ENCODE measurements at places on chromosomes 2 and 18.

- DNase-seq, result no peak
Observed at GRCh38 chr2:85134255-85134895, 1.2 kb downstream of the TCF7L1 start.

- no peak for DNase-seq
Observed at GRCh38 chr2:86297382-86298147, 39.9 kb downstream of the REEP1 start.

DNA sequence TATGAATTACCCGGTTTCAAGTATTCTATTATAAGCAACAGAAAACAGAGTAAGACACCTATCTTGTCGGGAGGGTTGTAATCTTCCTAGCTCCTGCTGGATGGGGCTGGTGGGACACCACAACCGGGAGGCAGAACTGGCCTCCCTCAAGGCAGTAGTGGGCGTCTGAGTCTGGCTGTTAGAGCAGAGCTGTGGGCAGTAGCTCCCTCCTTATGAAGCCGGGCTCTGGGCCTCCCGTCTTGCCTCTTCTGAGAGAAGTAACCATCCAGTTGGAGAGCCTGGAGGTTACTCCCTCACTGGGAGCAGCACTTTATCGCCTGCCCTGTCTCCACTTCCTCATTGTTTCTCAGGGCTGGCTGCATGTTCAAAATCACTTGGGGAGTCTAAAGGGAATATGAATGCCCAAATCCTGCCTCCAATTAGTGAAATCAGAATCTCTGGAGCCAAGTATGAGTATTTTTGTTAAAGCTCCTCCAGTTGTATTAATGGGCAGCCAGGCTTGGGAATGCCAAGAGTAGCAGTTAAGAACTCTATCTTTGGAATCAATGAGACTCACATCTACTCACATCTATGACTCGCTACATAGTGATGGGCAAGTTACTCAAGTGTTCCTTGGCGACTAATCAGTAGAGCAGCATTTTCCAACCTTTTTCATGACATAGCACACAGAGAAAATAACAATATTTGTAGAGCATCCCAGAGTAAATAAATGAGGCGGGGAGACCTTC lies 27.3 kb upstream of the NRP2 start:
- no peak for DNase-seq

GRCh38 chr18:23908827-23909226 lies 105.7 kb upstream of the TTC39C start:
- no peak for DNase-seq

DNA sequence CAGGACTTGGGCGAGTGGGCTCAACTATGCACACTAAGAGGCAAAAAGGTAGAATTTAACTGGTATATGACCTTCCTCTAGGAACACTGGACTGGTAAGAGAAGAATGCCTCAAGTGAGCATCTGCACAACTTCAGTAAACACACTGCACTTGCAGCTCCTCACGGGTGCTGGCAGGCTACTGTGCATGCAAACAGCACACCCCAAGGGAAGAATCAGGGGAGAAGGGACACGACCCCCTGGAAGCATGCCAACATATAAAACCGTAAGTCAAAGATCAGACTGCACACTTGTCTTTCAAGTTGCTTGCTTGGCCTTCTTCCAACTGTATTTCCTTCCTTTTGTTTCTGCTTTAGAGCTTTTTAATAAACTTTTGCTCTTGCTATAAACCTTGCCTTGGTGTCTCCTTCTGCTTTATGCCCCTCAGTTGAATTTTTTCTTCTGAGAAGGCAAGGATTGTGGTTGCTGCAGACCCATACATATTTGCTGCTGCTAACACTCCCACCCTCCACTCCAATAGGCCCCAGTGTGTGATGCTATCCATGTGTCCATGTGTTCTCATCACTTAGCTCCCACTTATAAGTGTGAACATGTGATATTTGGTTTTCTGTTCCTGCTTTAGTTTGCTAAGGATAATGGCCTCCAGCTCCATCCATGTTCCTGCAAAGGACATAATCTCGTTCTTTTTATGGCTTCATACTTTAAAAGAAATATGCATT lies 263.7 kb upstream of the SPOPL start:
- no peak for DNase-seq

DNA sequence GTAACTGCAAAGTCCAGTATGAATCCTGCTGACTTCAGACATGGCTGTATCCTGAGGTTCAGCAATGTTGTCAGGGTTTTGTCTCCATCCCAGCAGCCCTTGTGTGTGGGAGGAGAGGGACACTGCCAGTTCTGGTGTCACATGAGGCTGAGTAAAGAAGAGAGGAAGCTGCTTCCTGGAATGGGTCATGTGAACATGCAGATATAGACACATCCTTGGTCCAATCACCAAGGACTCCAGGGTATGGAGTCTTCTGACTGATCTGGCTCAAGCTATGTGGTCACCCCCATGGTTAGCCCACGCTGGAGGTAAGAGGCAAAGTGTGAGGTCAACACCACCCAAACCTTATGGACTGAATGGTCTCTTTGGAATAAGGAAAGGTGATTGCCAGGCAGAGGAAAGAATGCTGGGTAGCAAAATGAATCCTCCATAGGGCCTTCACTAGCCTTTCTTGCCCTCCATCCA lies 134.4 kb upstream of the SLC1A4 start:
- DNase-seq, result no peak

- no peak for DNase-seq
Observed at GRCh38 chr2:15794608-15795134, 145.7 kb upstream of the MYCN start.

DNA sequence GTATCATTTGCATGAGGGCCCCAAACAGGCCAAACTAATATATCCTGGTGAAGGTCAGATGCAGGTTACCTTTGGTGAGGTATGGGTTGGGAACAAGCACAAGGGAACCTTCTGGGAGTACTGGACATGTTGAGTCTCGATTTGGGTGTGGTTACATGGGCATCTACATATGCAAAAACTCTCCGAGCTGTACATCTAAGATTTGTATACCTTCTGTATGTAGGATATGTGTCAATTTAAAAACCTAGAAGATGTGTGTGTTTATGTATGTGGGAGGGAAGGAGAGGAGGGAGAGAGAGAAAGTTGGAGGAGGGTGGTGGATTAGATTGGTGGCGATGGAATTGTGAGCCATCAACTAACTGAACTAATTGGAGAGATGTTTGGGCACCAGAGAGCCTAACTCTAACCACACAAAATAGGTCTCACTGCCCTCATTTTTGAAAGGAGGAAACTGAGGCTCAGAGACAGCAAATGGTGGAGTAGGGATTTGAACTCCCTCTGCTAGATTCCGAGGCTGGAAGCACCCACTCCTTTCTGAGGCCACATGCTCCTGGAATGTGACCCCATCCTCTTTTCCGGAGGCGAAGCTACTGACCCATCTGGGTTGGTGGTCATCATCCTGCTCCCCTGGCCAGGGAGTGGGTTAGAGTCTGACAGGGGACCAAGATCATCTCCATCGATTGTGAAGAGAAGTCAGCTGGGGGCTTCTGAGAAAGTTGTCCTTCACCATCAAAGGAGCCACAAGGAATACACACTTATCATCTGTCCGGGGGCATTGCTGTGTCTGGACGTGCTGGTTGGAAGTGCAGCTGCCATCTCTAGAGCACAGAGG lies 107.3 kb upstream of the MYCN start:
- DNase-seq, result no peak

GRCh38 chr2:169734169-169734847 lies 676 bp downstream of the KLHL23 start:
- DNase-seq, result peak; percentile 15

DNA sequence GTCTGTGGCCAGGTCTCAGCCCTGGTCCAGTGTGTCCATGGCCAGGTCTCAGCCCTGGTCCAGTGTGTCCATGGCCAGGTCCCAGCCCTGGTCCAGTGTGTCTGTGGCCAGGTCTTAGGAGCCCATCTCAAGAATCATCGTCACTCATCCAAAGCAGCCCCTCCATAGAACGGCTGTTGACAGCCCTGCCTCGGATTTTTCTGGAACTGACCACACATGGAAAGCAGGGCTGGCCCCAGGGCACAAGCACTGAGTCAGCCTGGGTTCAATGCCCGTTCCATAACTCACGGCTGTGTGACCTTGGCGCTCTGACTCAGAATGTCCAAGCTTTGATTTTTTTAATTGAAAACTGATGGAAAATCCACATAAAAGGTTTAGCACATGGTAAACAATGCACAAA lies 59.9 kb upstream of the SNTG2 start:
- no peak for DNase-seq

- no peak for DNase-seq
Observed at GRCh38 chr2:47097563-47097962, 57.5 kb downstream of the STPG4 start.

GRCh38 chr18:38576349-38576748 lies 1010.8 kb upstream of the CELF4 start:
- no peak for DNase-seq

GRCh38 chr18:66916834-66917233 lies 312.9 kb upstream of the CDH19 start:
- no peak for DNase-seq

DNA sequence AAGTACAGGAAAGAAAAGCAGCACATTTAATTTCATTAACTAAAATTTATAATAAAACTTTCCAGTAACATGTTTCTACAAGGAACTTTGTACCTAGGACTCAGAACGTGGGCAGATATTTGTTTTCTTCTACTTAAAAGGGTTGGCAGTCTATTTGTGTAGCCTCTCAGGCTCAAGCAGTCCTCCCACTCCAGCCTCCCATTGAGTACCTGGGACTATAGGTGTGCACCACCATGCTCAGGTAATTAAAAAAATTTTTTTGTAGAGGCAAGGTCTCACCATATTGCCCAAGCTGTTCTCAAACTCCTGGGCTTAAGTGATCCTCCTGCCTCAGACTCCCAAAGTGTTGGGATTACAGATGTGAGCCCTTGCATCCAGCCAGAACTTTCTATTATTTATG lies 36.8 kb downstream of the UGP2 start:
- DNase-seq, result no peak

GRCh38 chr2:149832324-149832723 lies 244.7 kb upstream of the MMADHC start:
- DNase-seq, result no peak

- no peak for DNase-seq
Observed at GRCh38 chr18:54777118-54777791, 51.0 kb upstream of the RAB27B start.

GRCh38 chr18:8705238-8705960 lies at the start of gene MTCL1:
MTCL1 (plus strand) TSS chr18:8705556; CDS start chr18:8705661, 105 bp downstream.
- DNase-seq, result no peak

DNA sequence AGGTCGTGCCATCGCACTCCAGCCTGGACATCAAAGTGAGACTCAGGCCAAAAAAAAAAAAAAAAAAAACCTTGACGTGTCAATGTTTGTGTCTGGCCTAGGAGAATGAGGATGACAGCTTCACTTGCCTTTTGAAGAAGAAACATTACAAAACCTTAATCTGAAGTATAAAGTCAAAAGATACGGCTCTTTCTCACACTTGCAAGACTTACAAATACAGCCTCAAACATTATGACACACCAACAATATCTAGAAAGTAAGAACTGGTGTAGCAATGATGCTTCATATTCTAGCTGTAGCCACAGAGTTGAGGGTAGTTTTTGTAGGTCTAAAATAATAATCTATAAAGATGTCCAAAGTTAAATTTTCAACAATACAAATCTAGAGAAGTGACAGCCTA lies 25.5 kb downstream of the MPPE1 start:
- DNase-seq, result peak; percentile 26

- DNase-seq, result no peak
Observed at GRCh38 chr2:46837112-46837454, 78.5 kb downstream of the MCFD2 start.

DNA sequence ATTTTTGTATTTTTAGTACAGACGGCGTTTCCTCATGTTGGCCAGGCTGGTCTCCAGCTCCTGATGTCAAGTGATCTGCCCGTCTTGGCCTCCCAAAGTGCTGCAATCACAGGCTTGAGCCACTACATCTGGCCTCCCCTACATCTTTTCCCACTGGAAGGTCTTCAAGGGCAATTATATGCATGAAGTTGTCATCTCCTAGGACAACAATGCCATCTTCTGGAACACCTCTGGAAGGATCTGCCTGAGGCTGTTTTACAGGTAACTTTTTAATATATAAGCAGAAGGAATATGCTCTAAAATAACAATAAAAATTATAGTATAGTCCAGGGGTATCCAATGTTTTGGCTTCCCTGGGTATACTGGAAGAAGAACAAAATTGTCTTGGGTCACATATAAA lies 321.4 kb downstream of the AFF3 start:
- DNase-seq, result no peak

GRCh38 chr2:201830666-201831065 lies 24.3 kb downstream of the CDK15 start:
- no peak for DNase-seq

DNA sequence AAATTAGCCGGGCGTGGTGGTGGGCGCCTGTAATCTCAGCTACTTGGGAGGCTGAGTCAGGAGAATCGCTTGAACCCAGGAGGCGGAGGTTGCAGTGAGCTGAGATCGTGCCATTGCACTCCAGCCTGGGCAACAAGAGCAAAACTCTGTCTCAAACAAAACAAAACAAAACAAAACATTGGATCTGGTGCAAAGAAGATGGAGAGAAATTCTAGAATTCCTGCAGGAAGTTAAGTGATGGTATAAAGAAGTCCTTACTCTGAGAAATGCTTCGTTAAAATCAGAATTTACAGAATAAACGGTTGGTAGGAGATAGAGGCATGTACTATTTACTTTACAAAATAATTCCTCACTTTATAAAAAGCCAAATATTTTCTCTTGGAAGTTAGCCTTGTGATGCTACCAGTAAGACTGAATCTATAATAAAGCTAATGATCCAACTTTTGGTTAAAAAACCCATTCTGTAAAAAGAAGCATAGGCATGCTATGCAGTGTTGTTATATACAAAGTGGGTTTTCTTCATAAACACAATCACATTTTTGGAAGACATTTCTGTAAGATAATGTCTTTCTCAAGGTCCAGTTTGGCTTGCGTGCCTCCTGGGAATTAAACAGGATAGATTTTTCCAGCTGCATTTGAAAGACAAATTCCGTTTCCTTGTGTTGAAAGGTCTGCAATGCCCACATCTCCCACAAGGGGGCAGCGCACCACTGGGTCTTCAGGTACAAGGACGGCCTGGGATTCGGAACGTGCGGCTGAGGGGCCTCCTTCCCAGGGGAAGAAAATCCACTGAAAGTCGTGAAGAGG lies 35.6 kb upstream of the PNO1 start:
- peak; percentile 76 for DNase-seq

DNA sequence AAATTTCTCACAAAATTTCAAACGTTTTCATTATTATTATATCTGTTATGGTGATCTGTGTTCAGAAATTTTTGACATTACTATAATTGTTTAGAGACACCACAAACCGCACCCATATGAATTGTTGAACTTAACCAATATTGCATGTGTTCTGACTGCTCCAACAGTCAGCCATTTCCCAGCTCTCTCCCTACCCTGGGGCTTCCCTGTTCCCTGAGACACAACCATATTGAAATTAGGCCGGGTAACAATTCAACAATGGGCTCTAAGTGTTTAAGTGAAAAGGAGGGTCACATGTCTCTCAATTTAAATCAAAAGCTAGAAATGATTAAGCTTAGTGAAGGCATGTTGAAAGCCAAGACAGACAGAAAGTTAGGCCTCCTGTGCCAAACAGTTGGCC lies 424.0 kb downstream of the DSC3 start:
- DNase-seq, result no peak

DNA sequence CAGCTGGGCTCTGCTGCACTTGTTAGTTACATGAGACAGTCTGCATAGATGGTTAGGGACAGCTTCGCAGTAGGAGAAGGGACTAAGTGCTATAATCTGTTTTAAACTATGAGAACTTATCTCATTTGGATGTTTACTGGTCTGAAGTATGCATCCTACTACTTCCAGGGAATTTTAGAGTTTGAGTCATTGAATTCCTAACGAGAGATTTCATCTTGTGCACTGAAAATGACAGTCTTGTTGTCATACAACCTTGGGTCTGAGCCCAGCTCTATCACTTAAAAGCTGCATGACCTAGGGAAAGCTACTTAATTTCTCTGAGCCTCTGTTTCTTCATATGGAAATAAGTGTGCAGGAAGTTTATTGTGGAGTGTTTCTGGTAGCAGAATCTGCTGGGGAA lies 78.4 kb downstream of the TRIM43 start:
- DNase-seq, result no peak
